Common myeloid progenitor, CD34-positive (primary cell): ENCODE measurements at places on chromosomes 16 and 17.

DNA sequence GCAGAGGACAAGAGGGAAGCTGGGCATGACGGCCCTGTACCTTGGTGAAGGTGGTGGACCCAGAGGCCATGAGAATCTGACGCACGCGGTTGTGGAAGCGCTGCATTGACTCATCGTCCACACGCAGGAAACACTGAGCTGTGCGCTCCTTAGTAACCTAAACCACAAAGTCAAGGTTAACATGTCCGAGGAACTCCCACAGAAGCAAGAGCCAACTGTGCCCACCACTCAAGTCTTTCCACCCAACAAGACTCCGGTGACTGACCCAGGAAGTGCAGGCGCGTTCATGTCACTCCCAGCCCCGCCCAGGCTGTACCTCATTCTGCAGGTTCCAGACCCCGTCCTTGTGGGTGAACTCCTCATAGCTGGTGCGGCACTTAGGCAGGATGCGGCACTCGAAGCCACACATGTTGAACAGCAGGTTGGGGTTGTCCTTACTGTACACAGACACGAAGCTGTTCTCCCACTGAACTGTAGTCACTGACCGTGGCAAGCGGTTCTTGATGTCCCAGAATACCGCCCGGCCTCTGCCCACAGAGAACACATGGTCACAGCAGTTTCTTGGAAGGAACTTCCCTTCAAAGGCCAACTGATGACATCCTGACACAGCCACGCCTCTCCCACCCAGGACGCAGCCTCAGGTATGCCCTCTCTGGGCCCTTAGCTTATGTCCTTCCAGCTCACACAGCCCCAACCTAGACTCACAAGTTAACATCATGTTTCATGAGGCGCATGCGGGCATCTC is 11.5 kb downstream of the PRPF8 start:
- DNase-seq, result no peak

DNA sequence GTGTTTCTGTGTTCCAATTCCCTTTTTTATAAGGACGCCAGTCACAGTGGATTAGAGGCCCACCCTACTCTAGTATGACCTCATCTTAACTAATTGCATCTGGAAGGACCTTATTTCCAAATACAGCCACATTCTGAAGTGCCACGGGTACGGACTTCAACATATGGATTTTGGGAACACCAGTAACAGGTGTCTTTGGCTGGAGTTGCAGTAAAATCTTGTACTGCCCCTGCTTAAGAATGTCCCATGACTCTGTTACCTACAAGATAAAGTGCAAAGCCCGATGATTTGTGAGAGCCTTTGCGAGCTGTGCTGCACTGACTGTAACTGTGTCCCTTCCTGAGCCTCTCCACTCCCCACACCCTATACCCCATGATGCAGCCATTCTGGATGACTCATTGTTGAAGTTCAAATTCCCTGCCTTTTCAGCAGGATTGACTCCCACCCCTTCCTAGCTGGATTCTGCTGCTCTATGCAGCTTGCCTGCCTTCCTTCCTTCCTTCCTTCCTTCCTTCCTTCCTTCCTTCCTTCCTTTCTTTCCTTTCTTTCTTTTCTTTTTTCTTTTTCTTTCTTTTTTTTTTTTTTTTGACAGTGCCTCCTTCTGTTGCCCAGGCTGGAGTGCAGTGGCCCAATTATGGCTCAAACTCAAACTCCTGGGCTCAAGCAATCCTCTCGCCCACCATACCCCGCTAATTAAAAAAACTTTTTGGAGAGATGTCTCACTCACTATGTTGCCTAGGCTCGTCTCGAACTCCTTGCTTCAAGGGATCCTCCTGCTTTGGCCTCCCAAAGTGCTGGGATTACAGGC is 2.1 kb downstream of the HCRT start:
- DNase-seq, result peak; percentile 43

DNA sequence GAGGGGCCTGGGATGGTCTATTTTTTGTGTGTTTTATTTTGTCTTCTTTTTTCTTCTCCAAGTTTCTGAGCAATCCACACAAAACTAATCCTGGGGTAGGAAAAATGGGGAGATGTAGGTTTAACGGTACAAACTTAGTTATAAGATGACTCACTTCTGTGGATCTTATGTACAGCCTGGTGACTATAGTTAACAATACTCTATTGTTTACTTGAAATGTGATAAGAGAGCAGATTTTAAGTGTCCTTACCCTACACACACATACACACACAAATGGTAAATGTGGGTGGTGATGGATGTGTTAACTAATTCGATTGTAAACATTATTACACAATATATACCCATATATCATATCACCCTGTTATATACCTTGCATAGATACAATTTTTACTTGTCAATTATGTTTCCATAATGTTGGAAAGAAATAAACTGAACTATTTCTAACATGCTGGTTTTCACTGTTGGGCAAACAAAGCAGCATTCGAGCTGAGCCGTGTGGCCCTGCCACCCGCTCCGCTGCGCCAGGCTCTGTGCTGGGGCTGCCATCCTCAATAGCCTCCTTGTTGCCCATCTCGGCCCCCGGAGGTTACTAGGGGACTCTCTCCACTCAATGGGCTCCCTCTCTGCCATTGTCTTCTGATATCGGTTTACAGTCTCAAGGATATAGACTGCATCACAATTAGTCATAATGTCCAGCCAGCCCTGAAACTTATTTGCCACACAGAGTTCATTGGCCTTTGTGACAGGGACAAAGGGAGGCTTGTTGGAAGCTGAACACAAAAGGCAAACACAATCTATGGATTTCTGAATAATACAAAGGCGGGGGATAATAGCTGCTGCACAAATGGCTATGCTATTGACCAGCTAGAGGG is 380.3 kb upstream of the MAF start:
- DNase-seq, result no peak

DNA sequence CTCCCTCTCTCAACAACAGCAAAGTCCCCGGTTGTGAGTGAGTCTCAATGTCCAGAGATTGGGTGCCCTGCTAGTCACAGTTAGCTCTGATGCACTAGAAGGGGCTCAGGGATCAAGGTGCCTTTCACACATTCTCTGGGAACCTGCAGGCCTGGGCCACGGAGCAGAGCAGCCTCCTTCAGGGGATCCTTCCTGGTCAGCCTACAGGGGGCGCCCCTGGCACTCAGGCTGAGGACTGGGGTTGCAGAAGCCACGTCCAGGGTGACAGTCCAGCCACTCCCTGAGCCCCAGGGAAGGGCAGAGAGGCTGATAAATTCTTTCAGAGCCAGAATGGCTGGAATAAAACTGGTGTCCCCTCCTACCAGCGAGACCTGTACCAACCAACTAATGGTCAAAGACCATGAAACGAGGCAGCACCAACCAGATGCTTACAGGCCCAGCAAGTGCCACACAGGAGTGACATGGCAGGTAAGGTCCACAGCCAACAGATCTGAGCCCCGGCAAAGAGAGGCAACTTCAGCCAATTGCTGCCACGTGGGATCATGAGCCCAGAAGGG is 43.5 kb downstream of the ST3GAL2 start:
- peak; percentile 53 for DNase-seq

GRCh38 chr16:69179328-69180010 is 7.5 kb upstream of the SNTB2 start:
- DNase-seq, result peak; percentile 53

DNA sequence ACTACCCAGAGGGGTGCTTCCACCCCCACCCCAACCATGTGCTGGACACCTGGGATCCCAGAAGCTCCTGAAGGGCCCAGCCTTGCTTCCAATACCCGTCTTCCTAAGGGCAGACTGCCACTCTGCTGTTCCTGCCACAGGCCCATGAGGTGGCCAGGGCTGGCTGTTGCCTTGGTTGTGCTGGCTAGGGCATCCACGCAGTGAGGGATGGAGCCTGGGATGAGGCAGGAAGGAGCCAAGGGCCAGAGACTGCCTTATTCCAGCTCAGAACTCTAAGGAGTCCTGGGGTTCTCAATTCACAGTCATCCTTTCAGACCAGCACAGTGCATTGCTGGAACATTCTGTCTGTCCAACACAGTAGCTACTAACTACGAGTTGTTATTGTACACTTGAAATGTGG is 37.8 kb downstream of the BCO1 start:
- DNase-seq, result no peak

DNA sequence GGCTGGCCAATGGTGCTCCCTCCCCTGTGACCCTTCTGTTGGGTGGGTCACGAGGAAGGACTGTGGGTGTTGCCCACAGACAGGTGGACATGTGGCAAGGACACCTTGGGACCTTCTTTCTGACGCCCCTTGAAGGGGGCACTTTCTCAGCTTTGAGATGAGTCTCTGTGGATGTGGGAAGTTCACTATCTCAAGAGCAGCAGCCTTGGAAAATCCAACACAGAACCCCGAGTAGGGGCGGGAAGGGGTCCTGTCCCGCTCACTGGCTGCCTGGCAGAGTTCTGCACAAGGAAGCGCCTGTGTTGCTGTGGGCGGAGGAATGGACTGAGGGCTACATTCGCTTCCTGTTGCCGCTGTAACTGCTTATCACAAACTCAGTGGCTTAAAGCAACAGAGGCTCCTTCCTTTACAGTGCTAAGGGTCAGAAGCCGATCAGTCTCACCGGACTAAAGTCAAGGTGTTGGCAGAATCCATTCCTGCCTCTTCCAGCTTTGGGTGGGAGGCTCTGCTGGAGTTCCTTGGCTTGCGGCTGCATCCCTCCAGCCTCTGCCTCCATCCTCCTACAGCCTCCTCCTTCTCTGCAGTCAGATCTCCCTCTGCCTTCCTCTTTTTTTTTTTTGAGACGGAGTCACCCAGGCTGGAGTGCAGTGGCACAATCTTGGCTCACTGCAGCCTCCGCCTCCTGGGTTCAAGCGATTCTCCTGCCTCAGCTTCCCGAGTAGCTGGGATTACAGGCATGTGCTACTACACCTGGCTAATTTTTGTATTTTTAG is 305.2 kb downstream of the SEC14L1 start:
- peak; percentile 73 for DNase-seq

GRCh38 chr17:44384823-44385286 is 4.6 kb downstream of the ITGA2B start:
- no peak for DNase-seq

DNA sequence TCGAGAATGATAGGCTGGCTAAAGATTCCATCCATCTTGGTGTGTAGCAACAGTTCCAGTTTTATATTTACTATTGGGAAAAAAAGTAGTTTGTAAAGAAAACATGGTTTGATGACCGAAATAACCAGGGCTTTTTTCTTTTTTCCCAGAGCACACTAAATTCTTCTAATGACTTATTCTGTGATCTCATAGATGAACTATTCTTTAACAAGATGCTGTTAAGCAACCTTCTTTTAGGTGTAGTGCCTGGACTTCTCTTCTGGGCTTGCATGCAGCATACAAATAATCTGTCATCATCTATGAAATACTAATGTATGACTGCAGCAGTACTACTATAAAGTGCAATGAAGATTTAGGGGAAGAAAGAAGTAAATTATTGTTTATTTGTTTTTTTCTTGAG is 11.0 kb upstream of the CAPNS2 start:
- no peak for DNase-seq

GRCh38 chr16:57941016-57941664 is 29.8 kb downstream of the CNGB1 start:
- peak; percentile 32 for DNase-seq

DNA sequence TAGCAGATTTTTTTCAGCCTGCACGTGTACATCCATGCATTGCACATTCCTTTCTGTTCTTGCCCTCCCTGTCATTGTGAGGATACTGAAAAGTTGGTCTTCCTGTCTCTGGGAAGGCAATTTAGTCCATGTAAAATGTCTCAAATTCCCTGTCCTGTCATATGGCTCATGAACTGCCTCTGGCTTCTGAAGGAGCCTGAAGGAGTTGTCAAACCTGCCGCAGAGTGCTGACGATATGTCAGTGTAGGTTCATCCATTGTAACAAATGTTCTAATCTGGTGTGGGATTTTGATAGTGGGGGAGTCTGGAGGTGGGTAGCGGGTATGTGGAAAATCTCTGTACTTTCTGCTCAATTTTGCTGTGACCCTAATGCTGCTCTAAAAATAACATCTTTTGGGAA is 59.6 kb downstream of the YPEL2 start:
- no peak for DNase-seq

GRCh38 chr17:28599311-28600184 is 723 bp upstream of the SPAG5 start:
- peak; percentile 85 for DNase-seq
